ENCODE measurements at places on chromosomes 16 and 17.

GRCh38 chr16:77469634-77470033 is 34.8 kb upstream of the ADAMTS18 start:
- DNase-seq, result no peak

DNA sequence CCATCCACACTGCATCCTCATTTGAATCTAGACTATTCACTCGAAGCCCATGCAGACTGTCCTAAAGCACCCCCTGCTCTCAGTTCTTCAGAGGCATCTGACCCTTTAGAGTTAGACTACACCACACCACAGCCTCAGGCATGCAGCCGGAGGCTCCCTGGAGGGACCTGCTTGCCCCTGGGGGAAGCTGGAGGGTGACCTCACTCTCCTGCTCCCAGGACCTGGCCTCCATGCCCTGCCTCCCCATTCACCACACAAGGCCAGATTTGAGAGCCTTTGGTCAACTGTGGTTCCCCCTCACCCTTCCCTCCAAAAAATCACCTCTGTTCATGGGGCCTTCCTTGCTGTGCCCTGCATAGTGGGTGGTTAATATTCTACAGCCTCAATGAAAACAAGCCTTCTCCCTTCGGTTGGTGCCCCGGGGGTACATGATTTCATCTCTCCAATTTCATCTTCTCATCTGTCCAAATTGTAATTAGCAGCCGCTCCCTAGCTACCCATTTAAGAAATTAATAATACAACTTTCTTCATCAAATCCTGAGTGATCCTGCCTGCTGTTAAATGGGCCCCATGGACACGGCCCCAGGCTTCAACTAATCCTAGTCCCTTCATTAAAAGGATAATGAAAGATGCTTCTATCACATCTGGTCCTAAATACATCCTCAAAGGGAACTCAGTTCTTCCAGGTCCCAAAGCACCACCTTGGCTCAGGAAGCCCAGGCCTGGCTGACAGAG is 24.4 kb downstream of the ABCC12 start:
- DNase-seq, result no peak

GRCh38 chr16:3846595-3847091 is 33.9 kb downstream of the CREBBP start:
- no peak for DNase-seq

DNA sequence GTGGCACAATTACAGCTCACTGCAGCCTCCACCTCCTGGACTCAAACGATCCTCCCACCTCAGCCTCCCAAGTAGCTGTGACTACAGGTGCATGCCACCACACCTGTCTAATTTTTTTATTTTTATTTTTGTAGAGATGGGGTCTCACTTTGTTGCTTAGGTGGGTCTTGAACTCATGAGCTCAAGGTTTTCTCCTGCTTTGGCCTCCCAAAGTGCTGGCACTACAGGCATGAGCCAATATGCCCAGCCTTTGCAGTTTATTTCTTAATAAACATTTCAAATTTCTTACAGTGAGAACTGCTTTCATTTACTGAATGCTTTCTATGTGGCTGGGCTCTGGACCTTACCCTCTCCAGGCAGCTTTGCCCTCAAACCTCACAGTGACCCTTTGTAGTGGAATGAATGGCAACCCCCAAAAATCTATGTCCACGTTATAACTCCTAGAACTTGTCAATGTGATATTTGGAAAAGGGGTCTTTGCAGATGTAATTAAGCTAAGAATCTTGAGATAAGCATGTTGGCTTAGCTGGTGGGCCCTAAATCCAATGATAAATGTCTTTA is 1.6 kb upstream of the TNP2 start:
- DNase-seq, result no peak

- DNase-seq, result no peak
These were observed 59.2 kb downstream of the TEX14 start for GRCh38 chr17:58632324-58633314.

DNA sequence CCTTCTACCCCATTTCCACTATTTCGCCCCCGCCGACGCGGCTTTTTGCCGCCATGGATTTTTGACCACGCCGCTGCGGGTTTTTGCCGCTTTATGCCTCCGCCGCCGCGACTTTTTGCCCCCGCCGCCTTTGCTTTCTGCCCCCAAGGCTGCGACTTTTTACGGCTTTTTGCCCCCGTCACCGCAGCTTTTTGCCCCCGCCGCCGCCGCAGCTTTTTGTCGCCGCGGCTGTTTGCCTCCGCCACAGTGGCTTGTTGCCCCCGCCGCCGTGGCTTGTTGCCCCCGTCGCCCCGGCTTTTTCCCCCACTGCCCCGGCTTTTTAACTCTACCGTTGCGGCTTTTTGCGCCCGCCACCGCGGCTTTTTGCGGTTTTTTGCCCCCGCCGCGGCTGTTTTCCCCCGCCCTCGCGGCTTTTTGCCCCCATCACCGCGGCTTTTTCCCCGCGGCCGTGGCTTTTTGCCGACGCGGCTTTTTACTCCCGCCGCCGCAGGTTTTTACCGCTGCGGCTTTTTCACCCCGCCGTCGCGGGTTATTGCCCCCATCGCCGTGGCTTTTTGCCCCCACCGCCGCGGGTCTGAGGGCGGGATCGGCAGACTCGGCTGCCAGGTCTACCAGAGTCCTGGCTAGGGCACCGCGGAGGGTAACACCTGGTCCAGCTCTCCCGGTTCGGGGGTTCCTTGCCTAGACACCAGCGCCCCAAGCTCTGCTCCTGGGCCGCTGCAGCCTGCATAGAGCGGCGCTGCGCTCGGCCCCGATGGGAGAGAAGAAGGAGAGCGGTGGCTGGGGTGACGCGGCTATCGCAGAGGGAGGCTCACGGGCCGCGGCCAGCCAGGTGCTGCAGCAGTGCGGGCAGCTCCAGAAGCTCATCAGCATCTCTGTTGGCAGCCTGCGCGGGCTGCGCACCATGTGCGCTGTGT is 562.7 kb upstream of the WSB1 start:
- no peak for DNase-seq

DNA sequence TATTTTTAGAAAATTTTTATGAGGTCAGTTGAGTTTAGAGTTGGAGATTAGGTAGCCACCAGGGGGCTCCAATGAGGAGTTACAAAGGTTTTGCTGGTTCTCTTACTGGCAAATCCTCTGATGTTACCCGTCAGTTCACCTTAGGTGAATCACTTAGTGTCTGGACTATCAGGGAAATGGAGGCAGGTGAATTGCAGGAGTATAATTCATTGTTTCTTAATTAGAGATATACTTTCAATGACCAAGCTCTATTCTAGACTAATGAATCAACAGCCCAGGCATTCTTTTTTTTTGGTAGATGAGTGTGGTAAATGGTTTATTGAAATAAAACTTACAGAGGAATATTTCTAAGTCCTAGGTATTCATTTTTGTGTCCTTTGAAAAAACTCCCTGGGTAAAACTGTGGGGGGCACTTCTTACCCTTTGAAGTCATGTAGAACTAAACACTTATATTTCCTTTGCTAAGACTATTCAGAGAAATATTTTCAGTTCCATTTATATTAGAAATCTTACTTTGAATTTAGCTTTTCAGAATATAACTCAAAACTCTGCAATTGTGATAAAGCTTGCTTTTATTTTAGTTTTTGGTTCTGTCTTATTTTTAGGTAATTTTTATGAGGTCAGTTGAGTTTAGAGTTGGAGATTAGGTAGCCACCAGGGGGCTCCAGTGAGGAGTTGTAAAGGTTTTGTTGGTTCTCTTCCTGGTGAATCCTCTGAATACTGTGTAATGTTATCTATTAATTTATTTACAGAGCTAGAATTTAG is 17.7 kb downstream of the PSMD11 start:
- peak; percentile 48 for DNase-seq

DNA sequence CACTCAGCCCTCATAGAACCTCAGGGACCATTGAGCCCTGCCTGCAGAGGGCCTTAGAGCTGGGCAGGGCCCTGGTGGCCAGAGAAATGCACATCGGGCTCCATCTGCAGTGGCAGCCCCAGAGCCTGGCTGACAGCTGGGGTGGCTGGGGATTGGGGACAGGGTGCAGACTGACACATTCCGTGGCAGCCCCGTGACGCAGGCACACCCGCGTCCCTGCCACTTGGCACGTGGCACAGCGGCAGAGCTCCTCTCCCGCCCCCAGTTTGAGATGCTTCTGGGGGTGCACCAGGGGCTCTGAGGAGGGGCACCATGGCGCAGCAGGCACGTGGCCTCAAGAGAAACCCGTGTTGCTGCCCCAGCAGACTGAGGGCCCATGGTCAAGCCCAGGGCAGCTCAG is 2.2 kb downstream of the FBXL16 start:
- DNase-seq, result no peak

DNA sequence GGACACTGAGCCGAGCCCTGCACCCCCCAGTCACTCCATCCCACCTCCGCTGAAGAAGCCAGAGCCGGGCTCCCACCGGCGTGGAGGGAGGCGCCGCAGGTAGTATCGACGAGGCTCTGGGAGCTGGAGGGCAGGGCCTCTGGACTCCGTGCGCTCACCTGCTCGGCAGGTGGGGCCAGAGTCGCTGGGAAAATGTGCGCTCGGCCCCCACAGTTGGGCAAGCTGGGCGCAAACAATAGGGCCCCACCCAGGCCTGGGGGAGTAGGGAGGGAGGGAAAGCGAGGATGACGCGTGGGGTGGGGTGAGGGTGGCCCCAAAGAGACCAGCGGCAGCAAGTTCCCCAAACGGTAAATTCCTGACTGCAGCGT is 668 bp downstream of the JUP start:
- DNase-seq, result no peak

DNA sequence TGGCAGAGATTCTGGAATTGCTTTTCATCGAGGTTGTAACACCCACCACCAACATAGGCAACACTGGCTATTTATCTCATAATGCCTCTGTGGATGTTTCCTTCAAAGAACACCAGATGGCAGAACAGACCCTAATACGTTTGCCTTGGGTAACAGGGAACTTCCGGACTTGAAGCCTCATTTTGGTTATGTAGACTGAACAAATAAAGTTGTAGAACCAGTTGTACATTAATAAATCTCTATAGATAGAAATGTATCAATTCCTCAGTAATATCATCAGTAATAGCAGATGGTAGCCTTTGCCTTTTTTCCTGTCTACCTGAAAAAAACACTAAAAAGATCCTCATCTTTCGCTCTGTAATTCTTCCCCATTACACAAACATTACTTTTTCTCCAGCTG is 25.9 kb upstream of the APOH start:
- DNase-seq, result peak; percentile 42

GRCh38 chr17:69228576-69228975 is at the start of gene ABCA10:
Gene ABCA10, minus strand, starts transcription at chr17:69228824. Its CDS starts 3,466 bp downstream, at chr17:69225358.
- no peak for DNase-seq

GRCh38 chr17:44564429-44564828 is 7.1 kb downstream of the FZD2 start:
- no peak for DNase-seq

- DNase-seq, result no peak
These were observed 592.5 kb upstream of the CA10 start for GRCh38 chr17:52751051-52751450.

DNA sequence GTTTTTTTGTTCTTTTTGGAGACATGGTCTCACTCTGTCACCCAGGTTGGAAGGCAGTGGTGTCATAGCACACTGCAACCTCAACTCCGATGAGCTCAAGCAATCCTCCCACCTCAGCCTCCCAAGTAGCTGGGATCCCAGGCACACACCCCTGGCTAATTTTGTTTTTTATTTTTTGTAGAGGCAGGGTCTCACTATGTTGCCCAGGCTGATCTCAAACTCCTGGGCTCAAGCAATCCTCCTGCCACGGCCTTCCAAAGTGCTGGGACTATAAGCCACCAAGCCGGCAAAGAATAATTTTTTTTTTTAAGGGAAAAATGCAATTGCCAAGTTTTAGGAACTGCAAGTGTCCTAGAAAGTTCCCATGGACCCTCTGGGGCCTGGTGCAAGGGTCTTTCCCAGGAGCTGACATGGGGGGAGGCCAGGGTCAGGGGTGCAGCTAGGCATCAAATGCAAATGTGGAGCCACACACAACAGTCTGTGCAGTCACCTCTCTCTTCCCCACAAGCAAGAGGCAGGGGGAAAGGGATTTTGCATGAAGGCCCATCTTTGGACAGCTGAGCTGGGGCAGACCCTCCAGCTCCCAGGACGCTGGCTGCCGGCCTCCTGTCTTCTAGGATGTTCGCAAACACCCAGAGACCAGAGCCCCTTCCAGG is 20.1 kb upstream of the BCAR1 start:
- no peak for DNase-seq

DNA sequence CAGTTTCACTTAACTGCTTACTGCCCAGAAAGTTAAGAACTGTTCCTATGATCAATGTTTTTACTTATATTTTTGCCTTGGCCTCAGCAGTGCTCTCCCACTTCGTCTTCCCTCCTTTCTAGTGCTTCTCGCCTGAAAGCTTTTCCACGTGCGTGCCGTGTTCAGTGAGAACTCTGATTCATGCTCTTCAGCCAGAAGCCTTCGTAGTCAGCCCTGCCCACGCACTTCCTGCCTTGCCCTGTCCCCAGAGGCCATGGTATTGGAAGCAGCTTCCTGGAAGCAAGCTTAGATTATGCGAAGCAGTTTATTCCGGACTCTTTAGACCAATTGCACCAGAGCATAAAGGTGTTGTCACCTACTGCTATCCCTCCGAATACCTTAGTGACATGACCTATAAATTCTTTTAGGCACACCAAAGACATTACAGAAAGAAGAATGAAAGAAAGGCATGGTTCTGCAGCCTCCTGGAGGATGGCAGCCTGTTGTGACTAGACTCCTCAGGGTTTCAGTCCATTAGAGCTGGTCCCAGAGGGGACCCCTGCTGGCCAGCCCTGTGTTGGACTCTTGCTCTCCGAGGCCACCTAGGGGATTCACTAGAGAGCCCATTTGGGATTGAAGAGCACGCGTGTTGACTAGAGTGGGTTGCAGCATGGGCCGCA is 105.2 kb downstream of the RPTOR start:
- DNase-seq, result peak; percentile 45

DNA sequence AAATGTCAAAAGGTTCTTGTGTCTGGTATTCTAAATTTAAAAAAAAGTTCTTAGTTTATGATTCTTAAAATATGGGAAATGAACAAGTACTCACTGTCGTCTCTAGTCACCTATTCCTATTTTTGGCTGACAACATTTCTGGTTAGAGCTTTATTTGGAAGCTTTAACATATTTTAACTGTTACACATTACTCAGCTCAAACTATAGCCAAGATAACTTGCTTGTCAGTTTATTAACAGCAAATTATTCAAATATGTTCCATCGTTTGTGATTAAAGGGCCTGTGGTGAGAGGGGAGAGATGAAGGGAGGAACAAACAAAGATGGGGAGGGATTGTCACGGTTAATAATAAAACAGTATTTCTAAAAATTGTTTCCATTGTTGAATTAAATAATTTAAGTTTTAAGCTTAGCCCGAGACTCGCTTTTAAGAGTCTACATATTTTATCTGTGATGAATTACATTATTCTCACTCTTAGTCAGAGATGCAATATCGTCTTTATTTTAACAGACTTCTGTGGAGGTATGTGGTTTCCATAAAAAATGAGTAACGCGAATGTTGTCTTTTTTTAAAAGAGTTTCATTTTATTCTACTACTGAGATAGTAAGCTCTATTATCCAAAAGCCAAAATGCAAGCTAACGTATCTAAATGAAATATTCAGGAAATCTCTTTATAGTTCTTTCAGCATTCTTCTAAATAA is 321.9 kb upstream of the PMFBP1 start:
- DNase-seq, result no peak

- no peak for DNase-seq
These were observed 985 bp upstream of the ZNF213 start for GRCh38 chr16:3133844-3134243.

Data from GM20000 (cell line).